ENCODE measurements at places on chromosomes 2 and 18.

DNA sequence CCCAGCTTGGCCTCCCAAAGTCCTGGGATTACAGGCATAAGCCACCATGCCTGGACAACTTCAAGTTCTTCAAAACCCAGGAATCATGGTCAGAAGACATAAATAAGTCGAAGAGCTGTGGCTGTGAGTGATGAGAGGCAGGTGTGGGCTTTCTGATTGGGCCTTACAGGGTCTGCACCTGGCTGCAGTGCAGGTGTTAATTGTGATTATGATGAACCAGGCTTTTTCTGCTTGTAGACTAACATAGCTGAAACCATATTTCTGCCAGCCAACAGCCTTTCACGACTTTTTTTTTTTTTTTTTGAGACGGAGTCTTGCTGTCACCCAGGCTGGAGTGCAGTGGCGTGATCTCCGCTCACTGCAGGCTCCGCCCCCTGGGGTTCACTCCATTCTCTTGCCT, 14.9 kb upstream of the DTNB start:
- DNase-seq = no peak

- no peak for DNase-seq
These were observed 109.9 kb downstream of the ZNF236 start for GRCh38 chr18:76932026-76932819.

- DNase-seq = no peak
These were observed 84.6 kb downstream of the RAB31 start for GRCh38 chr18:9792565-9793245.

- no peak for DNase-seq
These were observed 210.5 kb upstream of the NRP2 start for GRCh38 chr2:205471776-205472175.

GRCh38 chr2:98426771-98427170, 17.9 kb upstream of the INPP4A start:
- DNase-seq = no peak

DNA sequence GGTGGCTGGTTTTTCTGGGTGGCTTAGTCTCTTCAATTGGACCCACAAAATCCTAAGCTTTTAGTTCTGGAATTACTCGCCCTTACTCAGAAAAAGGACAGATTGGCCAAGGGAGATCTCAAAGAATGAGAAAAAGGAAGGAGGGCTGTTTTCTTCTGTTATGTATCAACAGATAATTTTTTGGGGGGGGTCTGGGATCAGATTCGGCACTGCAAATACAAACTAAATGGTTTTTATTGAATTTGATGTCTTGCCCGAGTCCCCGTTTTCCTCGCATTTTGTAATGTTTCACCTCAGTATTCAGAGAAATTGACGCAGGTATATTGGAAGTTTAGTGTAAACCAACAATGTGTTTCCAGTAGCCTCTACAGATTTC, 762 bp downstream of the YIPF4 start:
- DNase-seq = no peak

DNA sequence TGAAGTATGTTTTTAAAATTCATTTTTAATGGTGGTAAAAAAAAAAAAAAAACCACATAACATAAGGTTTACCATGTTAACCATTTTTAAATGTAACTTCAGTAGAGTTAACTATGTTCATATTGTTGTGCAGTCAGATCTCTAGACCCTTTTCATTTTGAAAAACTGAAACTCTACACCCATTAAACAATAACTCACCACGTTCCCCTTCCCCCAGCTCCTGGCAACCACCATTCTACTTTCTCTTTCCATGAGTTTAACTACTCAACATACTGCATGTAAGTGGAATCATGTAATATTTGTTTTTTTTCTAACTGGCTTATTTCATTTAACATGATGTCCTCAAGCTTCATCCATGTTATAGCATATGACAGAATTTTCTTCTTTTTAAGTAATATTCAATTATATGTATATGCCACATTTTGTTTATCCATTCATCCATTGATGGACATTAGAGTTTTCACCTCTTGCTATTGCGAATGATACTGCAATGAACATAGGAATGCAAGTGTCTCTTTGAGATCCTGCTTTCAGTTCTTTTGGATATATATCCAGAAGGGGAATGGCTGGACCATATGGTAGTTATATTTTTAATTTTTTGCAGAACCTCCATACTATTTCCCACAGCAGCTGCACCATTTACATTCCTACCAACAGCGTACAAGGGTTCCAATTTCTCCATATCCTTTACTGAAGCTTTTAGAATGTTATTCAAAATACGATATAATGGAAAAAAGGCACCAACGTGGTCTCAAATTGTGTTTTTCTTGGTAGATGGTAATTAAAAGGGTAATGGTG, 91.0 kb downstream of the SPTBN1 start:
- DNase-seq = no peak

- DNase-seq = no peak
These were observed 268.0 kb upstream of the PARD3B start for GRCh38 chr2:204277226-204277625.

DNA sequence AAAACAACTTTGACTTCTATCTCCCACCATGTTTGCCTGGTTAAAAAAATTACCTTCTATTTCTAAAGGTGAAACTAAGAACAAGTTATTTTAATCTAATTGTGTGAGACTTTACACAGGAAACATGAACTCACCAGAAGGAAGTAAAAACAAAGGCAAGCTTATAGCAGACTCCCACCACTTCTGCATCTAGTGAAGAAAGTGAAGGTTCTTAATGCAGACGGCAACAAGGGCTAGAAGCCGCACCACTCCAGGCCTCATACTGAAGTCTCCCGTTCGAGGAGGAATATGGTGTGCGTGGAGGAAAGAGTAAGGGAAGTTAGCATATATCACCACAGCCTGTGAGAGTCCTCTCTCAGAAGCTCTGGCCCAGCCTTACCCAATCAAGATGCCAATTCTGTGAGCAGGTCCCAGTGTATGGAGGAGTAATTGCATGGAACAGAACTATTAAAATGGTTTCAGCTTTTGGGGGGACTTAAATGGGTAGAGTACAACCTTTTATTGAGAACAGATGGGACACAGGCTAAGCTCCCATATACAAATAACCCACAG, 958.7 kb downstream of the BCL11A start:
- no peak for DNase-seq

GRCh38 chr2:47276061-47276460, 121.0 kb upstream of the STPG4 start:
- DNase-seq = no peak

GRCh38 chr2:165847001-165847400, 53.0 kb upstream of the GALNT3 start:
- DNase-seq = no peak

- DNase-seq = no peak
These were observed 185.7 kb upstream of the KLHL29 start for GRCh38 chr2:23199115-23199918.

- no peak for DNase-seq
These were observed 168.5 kb upstream of the KLF7 start for GRCh38 chr2:207334301-207334623.

GRCh38 chr18:56702946-56703345, 51.8 kb downstream of the WDR7 start:
- peak; percentile 4 for DNase-seq

- DNase-seq = no peak
These were observed 984.5 kb upstream of the CDH2 start for GRCh38 chr18:29161429-29161828.

DNA sequence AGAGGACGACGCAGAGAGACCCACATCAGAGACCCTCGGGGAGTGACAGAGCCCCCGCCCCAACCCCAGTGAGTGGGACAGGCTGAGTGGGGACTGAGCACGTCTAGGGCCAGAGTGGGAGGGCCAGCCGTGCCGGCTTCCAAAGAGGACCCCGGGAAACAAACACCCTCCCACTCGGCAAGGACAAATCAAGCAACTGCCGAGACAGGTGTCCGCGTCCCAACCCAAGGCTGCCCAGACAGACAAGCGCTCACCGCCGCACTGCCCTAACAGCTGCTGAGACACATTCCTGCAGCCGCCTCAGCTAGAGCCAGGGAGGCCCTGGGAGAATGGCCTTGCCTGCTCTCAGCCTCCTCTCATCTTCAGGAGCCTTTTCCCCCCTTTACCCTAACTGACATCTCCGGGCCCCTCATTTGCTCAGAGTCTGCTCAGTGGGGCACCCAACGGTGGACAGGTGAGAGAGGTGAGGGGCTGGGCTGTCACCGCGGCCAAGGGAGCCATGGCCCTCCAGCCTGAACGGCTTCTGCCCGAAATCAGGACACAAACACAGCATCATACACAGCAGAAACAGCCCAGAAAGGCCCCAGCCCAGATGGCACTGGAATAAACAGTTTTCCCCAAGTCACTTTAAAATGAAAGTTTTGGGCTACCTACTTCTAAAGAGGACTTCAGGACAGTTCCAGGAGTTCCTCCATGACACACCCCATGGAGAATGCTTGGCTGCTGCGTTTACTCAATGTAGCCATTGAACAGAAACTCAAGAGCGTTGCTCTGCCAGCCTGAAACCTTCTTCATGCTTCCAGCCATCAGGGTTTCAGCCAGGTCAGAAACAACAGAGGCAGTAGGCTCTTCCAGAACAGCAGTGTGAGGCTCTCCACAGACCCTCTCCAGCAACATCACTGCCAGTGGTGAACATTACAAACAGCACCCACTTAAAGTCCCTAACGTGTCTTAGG, 23.6 kb downstream of the SLC66A2 start:
- no peak for DNase-seq

DNA sequence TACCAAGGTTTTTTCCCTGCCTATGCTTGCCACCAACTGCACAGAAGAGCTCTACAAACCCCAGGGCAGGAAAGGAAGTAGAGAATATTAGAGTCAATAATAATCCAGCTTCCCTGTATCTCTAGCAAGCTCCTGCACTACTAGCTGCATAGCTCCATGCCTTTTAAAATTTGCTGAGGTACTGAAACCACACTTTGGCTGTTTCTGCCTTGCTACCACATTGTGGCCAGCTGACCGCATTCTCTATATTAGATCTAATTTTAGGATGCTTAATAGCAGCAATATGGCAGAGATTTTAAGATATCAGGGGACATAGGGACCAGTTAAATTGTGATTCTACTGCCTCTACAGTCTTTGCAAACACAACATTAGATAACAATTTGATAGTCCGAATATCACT, 534.6 kb downstream of the MBD2 start:
- no peak for DNase-seq

DNA sequence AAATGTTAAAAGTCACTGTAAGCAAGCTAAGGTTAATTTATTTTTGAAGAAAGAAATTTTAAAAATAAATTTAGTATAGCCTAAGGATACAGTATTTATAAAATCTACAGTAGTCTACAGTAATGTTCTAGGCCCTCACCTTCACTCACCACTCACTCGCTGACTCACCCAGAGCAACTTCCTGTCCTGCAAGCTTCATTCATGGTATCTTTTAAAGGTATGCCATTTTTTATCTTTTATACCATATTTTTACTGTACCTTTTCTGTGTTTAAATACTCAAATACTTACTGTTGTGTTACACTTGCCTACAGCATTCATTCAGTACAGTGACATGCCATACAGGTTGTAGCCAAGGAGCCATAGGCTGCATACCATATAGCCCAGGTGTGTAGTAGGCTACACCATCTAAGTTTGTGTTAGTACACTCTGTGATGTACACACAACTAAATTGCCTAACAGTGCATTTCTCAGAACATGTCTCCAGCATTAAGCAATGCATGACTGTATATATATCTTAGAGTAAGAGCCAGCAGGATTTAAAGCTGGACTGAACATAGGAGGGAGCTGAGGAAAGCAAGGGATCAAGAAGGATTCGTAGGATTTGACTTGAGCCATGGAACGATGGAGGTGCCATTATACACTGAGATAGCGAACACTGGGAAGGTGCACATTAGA, 83.1 kb upstream of the KLF7 start:
- no peak for DNase-seq

DNA sequence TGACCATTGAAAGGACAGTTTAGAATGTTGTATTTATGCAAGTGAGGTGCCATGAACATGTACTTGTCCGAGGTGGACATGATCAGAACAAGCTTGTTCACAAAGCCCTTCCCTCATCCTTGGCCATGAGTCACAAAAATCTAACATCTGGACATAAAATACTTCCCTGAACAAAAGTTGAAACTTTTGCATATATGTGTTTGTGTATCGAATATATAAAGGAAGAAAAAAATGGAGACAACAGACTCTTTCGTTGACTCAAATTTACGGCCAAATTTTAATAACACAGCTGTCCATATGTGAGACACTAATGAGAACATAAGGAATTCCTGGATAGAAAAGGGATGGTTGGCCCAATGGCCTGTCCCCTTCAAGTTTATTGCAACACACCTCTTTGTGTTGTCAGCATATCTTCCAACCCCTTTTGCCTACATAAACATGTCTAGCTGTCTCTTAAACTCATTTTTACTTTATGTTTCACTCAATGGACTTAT, 19.4 kb upstream of the ZEB2 start:
- no peak for DNase-seq

GRCh38 chr18:66344227-66344626, 259.7 kb downstream of the CDH19 start:
- DNase-seq = no peak

DNA sequence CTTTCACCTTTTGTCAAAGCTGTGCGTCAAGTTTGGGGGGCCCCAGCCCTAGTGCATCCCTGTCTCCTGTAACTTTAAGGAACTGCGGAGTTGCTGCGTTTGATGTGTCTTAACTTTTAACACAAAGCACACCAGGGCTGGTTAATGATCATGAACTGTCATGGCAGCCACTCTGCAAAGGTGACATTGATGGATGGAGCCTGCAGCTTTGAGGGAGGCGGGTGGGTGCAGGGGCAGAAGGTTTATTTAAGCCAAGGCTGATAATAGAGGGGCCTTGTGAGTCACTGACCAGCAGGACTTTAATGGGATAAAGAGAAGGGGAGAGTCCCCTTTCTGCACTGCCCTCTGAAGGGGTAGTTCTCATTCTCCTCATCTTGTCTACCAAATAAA, 190.2 kb upstream of the GATA6 start:
- DNase-seq = no peak

GRCh38 chr2:125280265-125280664, 1255.2 kb downstream of the CNTNAP5 start:
- DNase-seq = no peak

GRCh38 chr18:36545821-36546427, 248.4 kb downstream of the FHOD3 start:
- DNase-seq = no peak

GRCh38 chr18:63480476-63480875, 3.7 kb downstream of the SERPINB5 start:
- DNase-seq = no peak

- no peak for DNase-seq
These were observed 12.3 kb downstream of the CEP192 start for GRCh38 chr18:13003466-13003896.

- no peak for DNase-seq
These were observed 339.9 kb upstream of the PKDCC start for GRCh38 chr2:41707790-41708451.

GRCh38 chr2:148548716-148549400, 95.7 kb upstream of the EPC2 start:
- no peak for DNase-seq

- no peak for DNase-seq
These were observed 341.3 kb upstream of the DCC start for GRCh38 chr18:51998711-51999110.

- DNase-seq = no peak
These were observed 57.2 kb downstream of the TACR1 start for GRCh38 chr2:75142081-75142480.

DNA sequence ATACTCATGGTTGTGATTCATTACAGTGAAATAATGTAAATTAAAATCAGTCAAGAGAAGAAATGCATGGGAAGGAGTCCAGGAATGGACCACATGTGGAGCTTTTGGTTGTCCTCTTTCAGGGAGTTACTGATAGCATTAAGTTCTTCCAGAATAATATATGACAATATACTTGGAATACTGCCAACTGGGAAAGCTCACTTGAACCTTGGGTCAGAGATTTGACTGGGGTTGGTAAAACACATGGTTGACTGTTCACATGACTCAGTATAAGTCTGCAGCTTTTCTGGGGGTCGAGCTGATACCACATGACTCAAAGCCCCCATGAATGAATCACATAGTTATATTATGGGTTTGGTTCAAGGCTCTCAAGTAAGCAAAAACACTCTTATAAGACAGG, 1109.0 kb upstream of the CHAC2 start:
- DNase-seq = no peak

Data from CD4-positive, alpha-beta memory T cell (primary cell).